ENCODE measurements at places on chromosomes 7 and 10.
A peak's percentile ranks its signal among the peaks of the same experiment; 100 is the strongest.

DNA sequence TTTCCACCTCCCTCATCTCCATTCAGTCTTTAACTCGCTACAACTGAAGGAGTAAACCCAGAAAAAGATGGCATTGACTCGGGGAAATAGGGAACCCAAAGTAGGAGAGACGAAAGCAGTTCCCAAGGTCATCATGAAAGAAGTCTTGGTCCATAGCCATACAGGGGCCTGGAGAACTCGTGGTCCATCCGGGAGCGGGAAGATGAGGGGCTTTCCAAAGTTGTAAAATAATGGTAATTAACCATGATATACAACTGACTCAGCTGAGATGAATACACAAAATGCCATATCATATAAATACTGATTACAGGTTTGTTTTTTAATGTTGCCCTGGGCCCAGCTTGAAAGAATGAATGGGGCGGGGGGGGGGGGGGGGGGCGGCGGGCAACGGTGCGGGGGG lies 32.3 kb downstream of the RBM17 start:
- DNase-seq, result no peak

DNA sequence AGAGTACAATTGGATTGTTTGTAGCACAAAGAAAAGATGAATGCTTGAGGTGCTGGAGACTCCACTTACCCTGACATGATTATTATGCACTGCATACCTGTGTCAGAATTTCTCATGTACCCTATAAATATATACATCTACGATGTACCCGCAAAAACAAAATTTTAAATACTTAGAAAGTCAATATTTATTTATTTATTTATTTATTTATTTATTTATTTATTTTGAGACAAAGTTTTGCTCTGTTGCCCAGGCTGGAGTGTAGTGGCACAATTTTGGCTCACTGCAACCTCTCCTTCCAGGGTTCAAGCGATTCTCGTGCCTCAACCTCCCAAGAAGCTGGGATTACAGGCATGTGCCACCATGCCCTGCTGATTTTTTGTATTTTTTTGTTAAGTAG lies 35.1 kb upstream of the EBF3 start:
- DNase-seq, result no peak

- DNase-seq, result no peak
Measured at GRCh38 chr7:24343614-24344013, 59.6 kb downstream of the NPY start.

- no peak for DNase-seq
Measured at GRCh38 chr7:7569081-7569527, 2.4 kb downstream of the MIOS start.

GRCh38 chr10:92419740-92420545 lies 129.0 kb downstream of the MARCHF5 start:
- DNase-seq, result peak; percentile 62

DNA sequence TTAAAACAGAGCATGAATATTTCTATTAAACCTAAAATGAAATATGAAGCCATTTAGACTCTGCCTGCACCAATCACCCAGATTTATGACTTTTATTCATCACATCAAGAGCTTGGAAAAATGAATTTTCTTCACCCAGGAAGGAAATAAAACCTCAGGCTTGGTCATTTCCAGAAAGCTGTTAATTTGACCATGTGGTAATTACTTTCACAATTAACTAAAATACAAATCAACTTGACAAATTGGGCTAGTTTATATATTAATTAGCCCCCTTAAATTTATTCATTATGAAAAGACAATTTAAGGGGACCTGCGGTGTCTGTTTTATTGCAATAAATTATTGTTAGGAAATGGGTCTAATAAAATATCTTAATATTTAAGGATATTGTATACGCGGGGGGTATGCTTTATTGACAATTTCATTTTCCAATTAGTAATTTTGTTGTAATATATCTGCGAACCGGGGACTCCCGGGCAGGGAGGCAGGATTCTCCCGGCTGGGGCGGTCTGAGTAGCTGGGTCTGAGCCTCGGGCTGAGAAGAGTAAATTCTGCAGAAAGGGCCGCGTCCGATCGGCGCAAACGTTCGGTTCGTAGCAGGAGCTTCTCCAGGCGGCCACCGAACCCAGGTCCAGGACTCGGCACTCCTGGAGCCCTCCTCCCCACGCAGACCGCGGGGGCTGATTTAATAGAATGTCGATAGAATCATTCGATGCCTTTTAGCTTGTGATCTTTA lies 9.4 kb upstream of the MNX1 start:
- no peak for DNase-seq

GRCh38 chr7:143323653-143324052 lies 7.7 kb downstream of the CLCN1 start:
- no peak for DNase-seq

GRCh38 chr10:43035800-43036199 lies 41.1 kb upstream of the RET start:
- no peak for DNase-seq

DNA sequence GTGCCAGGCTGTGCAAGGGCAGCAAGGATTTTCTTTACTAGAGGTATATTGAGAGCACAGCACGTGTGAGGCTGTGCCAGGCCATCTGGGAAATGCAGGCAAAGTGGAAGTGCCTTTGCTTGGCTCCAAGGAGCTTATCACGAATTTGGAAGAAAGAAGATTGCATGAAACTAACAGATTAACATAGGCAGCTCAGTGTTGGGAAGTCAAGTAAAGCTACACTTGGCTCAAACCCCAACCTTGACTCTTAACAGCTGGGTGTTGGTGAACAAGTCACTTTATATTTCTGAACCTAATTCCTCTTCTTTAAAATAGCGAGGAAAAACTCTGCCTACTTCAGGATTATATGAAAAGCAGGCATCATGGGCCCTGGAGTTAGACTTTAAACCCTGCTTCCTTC lies 105.2 kb downstream of the PLCE1 start:
- no peak for DNase-seq

DNA sequence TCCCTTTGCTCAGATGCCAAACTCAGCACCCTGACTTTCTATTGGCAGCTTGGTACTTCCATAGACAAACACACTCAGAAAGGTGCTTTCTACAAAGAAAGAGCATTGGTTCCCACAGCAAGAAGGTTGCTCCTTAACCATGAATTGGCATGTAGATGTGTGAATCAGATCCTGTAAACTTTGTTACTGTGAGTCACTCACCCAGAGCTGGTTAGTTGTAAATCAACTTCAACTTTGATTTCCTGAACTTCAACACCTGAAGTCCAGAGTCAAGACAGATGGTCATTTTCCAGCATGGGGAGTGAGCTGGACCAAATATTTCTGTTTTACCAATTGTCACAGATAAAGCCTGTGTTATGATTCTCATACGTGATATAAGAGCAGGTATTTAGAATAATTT lies 797.2 kb downstream of the TNS3 start:
- peak; percentile 94 for DNase-seq

DNA sequence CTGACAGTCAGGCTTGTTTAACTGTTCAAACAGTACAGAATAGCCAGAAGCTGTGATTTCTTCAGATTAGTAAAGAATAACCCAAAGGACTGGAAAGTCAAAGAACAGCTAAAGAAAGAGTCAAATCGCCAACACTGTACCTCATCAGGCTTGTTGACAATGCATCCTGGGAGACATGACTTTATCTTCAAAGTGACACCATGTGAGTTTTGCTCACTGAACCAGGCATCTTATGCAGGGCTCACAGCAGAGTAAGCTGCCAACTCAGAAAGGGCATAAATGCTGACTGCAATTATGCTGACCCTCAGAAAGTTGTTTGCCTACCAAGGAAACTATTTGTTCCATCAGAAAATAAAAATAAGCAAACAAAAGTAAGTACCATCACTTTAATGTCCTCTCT lies 96.4 kb downstream of the MAGI2 start:
- peak; percentile 35 for DNase-seq

GRCh38 chr7:94481279-94481678 lies 28.3 kb upstream of the CASD1 start:
- DNase-seq, result no peak

DNA sequence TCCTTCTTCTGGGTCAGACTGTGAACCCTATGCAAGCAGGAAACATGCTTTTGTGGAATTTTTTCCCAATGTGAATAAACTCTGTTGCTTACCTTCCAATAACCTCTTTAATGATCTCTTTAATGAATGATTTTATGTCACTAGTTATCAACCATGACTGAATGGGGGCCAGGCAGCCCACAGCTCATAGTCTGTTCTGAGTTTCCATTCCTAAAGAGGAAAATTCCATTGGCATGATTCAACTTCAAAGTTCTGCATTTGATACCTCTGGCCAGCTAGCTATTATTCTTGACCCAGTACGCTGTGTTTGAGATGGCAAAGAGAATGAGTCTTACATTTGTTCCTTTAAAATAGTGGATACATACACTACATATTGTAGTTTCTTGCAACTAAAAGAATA lies 867.8 kb upstream of the CELF2 start:
- no peak for DNase-seq

- DNase-seq, result no peak
Measured at GRCh38 chr7:44310221-44310848, 15.1 kb downstream of the CAMK2B start.

DNA sequence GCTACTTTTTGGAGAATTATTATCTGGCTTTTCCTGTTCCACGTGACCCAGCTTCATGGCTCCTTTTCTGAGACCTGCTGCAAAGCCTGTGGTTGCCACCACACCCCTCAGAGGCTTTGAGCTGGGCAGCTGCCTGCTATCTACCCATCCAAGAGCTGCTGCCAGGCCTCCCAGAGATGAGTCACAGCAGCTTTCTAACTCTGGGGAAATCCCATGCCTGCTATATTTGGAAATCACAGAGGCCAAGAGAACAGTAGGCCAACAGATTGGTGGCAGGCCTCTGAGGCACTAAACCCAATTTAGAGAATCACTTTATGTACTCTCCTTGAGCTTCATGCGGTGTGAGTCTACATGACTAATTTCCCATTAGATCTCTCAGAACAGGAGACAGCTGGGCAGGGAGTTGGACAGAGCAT lies 35.2 kb downstream of the SGCE start:
- DNase-seq, result peak; percentile 99

- DNase-seq, result no peak
Measured at GRCh38 chr10:130016993-130017630, 53.0 kb upstream of the EBF3 start.

DNA sequence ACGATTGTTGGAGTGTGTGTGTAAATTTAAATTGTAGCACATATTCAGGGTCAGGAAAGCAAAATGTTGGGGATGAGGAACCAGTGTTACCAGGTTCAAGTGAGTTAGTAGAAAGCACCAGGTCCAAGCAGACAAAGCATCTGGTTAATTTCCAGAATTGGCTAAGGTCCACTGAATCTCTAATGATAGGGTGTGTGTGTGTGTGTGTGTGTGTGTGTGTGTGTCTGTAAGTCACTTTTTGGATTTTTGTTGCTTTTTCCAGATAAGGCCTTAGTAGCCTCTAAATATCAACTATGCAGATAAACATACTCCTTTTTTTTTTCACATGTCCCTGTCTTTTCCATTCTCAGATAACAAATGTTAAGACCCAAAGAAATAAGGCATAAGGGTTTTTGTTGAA lies 36.6 kb upstream of the FMC1 start:
- no peak for DNase-seq

DNA sequence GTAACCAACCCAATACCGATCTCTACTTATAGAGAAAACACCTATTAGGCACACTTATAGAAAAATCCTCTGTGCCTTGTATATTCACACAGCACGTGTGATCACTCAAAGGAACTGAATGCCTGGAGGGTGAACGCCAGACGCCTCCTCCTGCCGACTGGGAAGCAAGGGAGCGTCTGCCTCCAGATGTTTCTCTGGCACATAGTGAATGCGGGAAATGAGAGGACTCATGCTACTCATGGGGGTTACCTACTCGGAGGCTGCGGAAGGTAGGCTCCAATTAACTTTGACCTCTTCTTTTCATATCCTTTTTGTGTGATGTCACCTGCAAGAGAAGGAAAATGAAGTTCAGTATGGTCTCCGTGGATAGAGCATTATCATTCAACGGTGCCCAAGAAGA lies 203.3 kb downstream of the DIP2C start:
- no peak for DNase-seq

DNA sequence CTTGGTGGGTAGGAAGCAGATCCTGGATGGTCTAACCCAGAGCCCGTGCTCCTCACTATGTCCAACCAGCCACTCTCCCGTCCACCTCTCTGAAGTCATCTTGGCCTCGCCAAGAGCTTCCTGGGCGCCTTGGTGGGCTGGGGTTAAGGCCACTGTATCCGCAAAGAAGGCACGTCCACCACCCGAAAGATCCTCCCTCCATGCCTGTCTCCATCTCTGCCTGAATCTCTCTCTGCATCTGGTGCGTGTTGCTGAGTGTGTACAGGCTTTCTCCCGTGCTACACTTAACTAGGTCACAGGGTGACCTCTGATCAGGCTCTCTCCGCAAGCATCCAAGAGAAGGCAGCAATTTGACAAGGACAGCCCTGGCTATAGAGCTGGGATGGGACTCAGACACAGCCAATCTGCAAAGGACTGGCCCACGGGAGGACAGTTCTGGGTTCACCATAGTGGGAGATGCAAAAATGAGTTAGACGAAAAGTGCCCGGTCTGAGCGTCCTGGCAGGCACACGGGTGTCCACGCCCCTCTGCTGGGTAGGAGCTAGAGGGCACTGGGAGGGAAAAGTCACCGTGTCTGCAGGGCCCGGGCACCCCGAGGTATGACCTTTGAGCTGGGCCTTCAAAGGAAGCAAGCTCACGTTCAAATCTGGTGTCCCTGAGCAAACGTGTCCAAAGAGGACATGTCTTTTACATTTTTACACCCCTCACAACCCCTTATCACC lies 9.4 kb upstream of the RFC2 start:
- DNase-seq, result no peak

DNA sequence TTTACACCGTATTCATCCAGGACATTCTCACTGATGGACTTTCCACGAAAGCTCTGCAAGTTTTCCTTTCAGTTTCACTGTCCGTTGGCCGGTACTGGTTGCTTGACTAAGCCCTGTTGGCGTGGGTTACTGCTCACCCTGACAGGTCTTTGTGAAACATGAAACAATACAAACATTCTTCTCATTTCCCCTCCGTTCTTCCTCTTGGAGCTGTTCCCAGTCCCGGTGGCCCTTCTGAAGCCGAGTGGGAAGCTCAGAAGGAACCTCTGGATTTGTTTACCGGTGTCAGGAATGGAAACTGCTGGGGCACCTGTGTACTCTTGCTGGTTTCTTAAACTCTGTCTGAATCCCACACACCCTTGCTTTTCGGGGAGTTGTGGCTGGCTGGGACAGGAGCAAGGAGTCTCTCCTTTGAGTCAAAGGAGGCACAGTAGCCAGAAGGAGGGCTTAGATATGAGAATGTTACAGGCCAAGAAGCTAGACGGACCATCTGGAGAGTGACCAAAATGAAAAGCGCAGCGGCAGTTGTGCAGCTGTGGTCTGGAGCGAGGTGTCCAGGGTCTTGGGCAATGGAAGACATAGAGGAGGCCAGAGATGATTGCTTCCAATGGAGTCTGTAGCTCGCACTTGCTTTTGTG lies 45.7 kb downstream of the LYZL2 start:
- peak; percentile 94 for DNase-seq

DNA sequence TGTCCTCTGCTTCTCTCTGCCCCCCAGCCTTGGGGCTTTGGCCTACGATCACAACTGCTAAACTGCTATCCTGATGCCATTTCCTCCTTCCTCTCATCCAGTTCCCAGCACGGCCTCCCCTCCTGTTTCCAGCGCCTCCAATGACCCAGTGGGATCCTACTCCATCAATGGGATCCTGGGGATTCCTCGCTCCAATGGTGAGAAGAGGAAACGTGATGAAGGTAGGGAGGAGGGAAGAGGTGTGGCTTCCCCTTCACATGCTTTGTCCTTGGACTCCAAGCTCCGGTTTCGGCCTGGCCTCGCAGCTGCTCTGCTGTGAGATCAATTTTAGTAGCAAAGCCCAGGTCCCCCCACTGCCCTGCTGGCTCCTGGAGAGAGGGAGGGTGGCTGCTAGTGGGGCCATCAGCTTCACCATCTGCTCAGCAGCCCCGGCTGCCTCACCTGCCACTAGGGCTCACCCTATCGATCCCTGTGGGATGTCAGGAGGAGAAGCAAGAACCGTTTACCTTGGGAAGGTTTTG lies 35.8 kb downstream of the PAX2 start:
- no peak for DNase-seq
